ENCODE measurements at places on chromosomes 16 and 17.
A peak's percentile ranks its signal among the peaks of the same experiment; 100 is the strongest.

DNA sequence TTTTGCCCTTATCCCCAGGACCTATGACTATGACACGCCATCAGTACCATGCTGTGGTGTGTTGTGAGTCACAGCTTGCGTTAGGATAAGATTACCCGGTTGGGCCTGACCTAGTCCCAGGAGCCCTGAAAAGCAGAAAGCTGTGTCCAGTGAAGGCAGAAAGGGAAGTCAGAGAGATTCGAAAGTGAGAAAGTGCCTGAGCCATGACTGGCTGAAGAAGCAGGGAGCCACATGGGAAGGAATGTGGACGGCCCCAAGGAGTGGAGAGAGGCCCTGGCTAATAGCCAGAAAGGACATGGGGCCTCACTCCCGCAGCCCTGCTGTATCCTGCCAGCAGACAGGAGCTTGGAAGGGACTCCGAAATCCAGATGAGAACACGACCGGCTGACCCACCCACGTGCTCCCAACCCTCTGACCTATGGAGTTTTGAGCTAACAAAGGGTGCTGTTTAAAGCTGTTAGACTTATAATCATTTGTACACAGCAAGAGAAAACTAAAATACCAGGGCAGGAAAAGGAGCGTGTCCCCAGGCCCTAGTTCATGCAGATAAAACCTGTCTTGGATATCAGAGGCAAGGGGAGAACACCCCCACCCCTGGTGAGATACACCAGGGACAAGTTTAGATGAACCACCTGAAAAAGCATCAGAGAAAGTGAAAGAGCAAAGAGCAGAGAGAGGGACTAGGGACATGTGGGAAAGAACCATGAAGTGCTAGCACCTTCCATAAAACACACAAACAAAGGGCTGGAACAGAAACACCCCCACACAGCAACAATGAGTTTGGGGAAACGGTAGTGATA lies 115.3 kb downstream of the SLC39A11 start:
- DNase-seq = no peak

- DNase-seq = no peak
Measured at GRCh38 chr16:13864689-13865088, 55.3 kb upstream of the ERCC4 start.

DNA sequence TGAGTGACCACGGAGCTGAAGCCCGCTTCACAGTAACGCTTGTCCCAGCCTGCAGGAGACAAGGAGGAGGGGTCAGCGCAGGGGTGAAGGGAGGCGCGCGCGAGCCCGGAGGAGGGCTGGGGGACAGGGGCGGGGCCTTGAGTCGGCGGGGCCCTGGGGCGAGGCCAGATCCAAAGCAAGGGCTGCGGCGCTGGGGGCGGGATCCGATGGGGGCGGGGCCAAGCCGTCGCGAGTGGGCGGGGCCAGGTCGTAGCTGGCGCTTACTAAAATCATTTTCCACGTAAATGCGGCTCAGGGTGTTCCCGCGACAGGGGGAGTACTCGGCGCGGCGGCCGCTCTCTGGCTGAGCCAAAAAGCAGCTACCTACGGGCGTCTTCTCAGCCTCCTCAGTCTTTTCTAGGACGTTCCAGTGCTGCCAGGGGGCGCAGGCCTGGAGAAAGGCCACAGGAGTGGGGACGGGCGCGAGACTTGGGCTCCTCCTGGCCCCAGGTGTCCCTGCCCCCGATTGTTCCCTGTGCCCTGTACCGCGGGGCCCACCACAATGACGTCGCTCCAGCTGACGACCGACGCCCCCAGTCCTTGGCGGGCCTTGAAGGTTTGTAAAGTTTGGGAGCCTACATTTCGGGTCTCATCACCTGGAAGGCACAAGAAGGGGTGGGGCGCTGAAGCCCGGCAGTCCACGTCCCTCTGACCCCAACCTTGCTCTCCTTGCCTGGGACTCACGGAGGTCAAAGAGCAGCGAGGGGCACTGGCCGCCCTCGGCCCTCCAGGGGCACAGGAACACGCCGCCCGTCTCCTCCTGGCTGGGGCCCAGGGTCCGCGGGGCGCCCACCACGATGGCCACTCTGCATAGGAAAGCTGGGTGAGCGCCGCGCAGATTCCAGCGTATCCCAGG lies 3.9 kb downstream of the ITGA2B start:
- peak; percentile 83 for DNase-seq

GRCh38 chr16:31386157-31386984 lies 6.8 kb upstream of the ITGAD start:
- no peak for DNase-seq

- DNase-seq = no peak
Measured at GRCh38 chr17:37025847-37026530, 77.2 kb downstream of the AATF start.

DNA sequence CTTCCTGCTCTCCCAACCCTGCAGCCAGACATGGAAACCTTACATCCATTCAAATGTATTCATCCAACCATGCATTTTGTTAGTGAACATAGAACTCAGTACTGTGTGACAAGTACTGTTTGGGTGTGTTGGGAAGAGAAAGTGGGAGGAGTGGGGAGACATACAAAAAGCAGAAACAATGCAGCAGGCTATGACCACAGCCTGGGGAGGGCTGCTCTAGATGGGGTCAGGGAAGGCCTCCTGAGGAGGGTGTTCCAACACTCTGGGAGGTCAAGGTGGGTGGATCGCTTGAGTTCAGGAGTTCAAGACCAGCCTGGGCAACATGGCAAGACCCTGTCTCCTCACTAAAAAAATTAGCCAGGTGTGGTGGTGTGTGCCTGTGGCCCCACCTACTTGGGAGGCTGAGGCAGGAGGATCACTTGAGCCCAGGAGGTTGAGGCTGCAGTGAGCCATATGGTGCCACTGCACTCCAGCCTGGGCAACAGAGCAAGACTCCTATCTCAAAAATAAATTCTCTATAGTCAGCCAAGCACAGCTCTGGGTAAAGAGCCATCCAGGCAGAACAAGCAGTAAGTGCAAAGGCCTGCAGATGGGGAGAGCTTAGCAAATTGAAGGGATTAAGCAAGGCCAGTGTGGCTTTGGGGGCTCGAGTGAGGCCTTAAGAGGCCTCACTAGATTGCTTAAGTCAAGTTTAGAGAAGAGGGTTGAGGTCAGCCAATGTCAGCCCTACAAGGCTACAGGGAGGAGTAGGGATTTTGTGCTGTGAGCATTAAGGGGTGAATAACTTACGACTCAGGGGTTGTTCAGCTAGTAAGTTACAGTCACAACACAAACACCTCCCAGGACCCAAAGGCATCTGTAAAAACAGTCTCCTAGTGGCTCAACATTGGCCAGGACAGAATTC lies 5.5 kb downstream of the SLC13A2 start:
- DNase-seq = no peak

GRCh38 chr16:1356061-1356900 lies 4.5 kb downstream of the GNPTG start:
- DNase-seq = no peak

GRCh38 chr17:80774146-80774545 lies 217.5 kb upstream of the CHMP6 start:
- DNase-seq = no peak

- DNase-seq = no peak
Measured at GRCh38 chr17:62627904-62628633, 599 bp downstream of the MRC2 start.
